Urinary bladder (tissue), 4 donors: ENCODE measurements at places on chromosomes 5 and 9. TPM values are rescaled to one million over a fixed set of nuclear protein-coding genes. Genes with fewer than 3 reads are reported as not detected.

DNA sequence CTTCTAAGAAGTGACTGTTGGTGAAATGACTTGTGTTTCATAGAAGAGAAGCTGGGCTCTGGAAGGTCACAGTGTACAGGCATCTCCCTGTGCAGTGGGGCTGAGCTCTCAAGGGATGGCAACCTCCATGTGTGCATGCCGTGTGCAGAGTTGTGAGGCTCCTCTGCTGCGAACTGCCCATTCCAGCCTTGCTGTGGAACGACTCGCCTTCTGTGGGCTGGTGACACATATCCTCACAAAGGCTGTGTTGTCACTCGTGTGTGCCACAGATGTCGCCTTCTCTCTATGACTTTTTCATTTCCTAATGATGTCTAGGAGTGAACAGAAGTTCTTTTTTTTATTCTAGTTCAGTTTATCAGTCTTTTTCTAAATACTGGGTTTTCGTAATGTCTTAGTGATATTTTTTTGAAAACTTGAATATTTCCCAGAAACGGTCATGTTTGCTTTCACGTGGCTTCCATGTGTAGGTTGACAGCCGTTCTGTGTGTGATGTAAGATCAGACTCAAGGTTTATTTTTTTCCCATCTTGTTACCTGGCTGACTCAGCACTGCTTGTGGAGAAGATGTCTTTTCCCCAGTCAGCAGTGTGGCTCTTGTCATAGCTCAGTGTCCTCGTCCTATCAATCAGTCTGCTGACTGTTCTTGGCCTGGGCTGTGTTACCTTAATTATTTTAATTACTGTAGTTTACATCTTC, 57.3 kb upstream of the CACNA1B start:
- DNase-seq = no peak

- no peak for DNase-seq
Measured at GRCh38 chr5:32869216-32869615, 158.1 kb downstream of the NPR3 start.

DNA sequence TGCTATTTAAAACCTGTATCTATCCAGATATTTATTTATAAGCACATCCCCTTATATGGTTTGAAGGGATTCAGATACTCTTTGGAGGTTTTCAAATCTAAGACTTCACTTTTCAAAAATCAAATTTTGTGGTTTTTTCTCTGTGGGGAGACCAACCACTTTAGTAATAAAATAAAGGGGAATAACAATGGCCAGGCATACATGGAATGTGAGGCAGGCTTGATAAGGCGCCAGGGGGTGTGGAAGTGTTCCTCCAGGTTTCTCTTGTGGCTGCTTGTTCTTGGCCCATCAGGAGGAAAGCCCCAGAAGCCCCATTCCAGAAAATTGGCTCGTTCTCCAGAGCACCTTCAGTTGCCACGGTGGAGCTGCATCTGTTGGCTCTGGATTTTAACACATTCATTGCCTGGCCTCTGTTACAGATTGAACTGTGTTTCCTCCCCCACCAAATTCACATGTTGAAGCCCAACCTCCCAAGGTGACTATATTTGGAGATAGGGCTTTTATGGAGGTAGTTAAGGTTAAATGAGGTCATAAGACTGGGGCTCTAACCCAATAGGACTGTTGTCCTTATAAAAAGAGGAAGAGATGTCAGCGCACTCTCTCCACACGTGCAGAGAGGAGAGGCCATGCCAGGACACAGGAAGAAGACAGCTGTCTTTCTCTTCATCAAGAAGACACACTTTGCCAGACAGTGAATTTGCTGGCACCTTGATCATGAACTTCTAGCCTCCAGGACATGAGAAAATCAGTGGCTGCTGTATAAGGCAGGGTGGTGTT, 195.9 kb downstream of the TMEM38B start:
- no peak for DNase-seq

- DNase-seq = no peak
Measured at GRCh38 chr9:29332789-29333188, 1759.5 kb upstream of the C9orf72 start.

DNA sequence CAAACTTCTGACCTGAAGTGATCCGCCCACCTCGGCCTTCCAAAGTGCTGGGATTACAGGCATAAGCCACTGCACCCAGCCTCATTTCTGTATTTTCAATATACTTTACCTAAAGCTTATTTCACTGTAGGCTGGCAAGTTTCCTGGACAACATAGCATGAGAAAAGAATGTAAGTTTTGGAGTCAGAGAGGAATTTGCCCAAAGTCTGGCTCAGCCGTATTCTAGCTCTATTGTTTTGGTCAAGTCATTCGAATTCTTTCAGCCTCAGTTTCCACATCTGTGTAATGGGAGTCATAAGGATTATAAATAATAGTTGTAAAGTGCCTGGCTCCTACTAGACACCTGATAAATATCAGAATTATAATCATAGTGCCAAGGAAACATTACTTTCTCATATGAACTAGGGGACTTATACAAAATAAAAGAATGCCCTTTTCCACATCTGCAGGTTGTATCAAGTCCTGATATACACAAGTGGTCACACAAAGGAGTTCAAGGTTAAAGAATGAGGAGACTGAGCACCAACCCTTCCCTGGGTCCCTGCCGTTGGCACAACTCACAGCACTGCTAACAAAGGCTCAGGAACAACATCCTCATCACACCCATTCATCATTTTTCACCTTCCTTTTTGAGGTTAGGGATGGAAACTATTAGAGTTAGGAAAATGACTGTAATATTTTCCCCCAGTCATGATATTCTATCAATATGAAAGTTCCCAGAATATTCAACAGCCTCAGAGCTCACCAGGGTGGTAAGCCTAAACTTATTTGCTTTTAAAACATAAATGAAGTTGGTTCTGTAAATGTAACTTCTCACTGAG, 34.6 kb upstream of the RAI14 start:
- DNase-seq = no peak

The DMRT3 gene
- not detected for total RNA-seq

- DNase-seq = no peak
Measured at GRCh38 chr9:91734371-91734981, 215.6 kb downstream of the ROR2 start.
